Activated CD4-positive, alpha-beta T cell treated with anti-CD3 and anti-CD28 coated beads, Interleukin-2, amount 10 ng/mL, durations not matched to agents 7 days and 5 days (primary cell): ENCODE measurements at places on chromosomes 11 and 22. TPM values are rescaled to one million over a fixed set of nuclear protein-coding genes. Genes with fewer than 3 reads are reported as not detected.

ADM2 gene
- total RNA-seq = 3.7 TPM

B4GALNT4 gene
- 1.5 TPM for total RNA-seq

F2 gene
- total RNA-seq = 0.15 TPM

SCUBE2 gene
- total RNA-seq = 0.35 TPM

DEFB131B gene
- total RNA-seq = not detected

DNA sequence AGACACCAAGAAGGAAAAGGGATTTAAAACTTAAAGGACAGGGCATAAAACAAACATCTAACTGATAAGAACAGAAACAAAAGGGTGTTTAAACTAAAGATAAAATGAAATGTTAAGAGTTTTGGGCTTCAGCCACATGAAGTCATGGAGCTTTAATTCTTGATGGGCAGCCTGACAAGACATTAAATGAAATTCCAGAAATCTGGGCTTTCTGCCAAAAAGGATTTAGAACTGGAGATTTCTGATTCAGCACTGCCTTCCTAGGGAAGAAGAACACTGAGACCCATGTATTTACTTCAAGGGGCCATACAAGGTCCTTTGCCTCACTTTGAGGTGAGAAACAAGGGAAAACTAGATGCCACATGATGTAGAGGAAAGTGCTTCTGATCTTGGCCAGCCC is 355.9 kb upstream of the RAG2 start:
- H3K4me1 ChIP-seq = no peaks in the 10 kb centered on the region
- no peak for DNase-seq
- H3K27me3 ChIP-seq = no peaks in the 10 kb centered on the region
- no peak overlapping the region for H3K4me3 ChIP-seq
- H3K36me3 ChIP-seq = no peaks in the 10 kb centered on the region
- no peak overlapping the region for H3K27ac ChIP-seq

GRCh38 chr11:69286374-69287371 is 7.3 kb upstream of the MYEOV start:
- no peak overlapping the region for H3K4me3 ChIP-seq
- DNase-seq = no peak
- H3K36me3 ChIP-seq = no peaks in the 10 kb centered on the region
- H3K27me3 ChIP-seq = no peaks in the 10 kb centered on the region
- no peak overlapping the region for H3K27ac ChIP-seq
- no peaks in the 10 kb centered on the region for H3K4me1 ChIP-seq

DNA sequence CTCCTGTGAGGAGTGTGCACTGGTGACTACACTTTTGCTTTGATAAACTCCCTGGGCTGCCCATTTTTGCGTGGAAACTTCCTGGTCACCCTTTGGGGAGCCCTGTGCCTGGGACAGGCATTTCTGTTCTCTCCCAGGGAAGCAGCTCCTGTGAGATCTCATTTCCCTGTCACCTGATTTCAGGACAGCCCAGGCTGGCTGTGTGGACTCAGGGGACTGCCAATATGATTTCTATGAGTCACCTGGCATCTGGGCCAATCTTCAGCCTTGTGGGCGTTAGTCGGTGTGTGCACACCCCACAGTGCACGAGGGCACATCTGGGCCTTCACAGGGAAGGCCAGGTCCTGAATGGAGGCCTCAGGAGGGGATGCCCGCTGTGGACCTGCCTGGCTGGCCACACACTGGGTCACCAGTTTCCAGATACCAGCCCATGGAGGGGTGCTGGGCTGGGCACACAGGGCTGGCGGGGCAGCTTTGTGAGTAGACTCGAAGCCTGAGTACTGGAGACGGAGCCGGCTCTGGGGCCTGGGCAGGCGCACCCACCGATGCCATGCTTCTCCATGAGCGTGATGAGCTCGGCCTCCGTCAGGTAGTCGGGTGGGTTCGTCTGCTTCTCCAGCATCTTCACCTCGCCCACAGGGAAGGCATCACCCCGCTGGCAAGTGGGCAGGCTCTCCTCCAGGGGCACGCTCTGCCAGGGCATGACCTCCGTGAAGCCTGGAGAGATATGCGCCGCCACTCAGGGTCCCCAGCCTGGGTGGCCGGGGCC is 9.4 kb upstream of the PPM1F start:
- peaks cover 24% of the 10 kb centered on the region for H3K36me3 ChIP-seq
- no peaks in the 10 kb centered on the region for H3K27me3 ChIP-seq
- no peak overlapping the region for H3K4me3 ChIP-seq
- no peak for DNase-seq
- H3K27ac ChIP-seq = no peak overlapping the region

DNA sequence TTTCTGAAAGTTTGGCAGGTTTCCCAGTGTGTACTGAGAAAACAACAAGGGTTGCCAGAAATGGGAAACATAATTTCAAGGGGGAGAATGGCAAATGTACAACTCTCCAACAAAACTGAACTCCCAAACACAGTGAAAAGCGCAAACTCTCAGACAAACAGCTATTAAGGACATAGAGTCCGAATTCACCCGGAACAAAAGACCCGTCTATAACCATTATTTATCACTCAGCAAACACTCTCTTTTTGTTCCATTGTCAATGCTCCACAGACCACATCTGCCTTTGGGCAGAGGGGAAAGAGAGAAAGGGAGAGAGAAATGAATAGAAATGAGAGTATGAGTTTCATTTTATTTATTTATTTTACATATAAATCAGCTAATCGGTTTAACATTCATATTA is 21.7 kb downstream of the KIRREL3 start:
- H3K27ac ChIP-seq = no peak overlapping the region
- no peak for DNase-seq
- H3K27me3 ChIP-seq = peaks cover 10% of the 10 kb centered on the region
- no peaks in the 10 kb centered on the region for H3K36me3 ChIP-seq

DNA sequence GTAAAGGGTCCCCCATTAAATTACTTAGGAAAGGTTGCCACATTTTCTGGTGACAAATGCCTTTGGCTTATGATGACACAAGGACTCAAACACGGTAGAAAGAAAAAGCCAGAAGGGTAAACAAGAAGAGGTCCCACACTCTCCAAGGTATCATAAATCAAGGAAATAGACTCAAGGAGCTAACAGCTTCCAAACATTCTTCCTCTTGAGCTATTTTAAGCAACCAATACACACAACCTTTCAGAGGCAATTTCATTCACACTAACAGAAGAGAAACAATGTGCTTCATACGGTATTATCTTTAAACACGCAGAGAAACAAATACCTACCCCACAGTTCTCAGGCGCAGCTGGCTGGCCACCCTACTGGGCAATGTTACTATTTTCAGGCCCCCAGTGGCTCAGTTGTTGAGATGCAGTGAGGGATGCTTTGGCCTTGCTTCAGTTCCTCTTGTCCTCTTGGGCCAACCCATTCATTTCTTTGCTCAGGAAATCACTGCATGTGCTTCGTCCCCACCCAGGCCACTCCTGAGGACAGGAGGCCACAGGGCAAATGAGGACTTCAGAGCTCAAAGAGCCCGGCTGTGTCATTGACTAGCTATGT is 15.8 kb downstream of the ABTB2 start:
- no peak for DNase-seq
- no peaks in the 10 kb centered on the region for H3K36me3 ChIP-seq
- peaks cover 4% of the 10 kb centered on the region for H3K27me3 ChIP-seq
- H3K4me1 ChIP-seq = peaks cover 7% of the 10 kb centered on the region
- no peak overlapping the region for H3K4me3 ChIP-seq
